Epithelial cell of prostate (primary cell): ENCODE measurements at places on chromosomes 11 and 22.
A peak's percentile ranks its signal among the peaks of the same experiment; 100 is the strongest.

- DNase-seq: no peak
These were observed 10.1 kb downstream of the MUC2 start for GRCh38 chr11:1084561-1085439.

GRCh38 chr11:117381481-117382387 is 54.1 kb downstream of the CEP164 start:
- DNase-seq: no peak

DNA sequence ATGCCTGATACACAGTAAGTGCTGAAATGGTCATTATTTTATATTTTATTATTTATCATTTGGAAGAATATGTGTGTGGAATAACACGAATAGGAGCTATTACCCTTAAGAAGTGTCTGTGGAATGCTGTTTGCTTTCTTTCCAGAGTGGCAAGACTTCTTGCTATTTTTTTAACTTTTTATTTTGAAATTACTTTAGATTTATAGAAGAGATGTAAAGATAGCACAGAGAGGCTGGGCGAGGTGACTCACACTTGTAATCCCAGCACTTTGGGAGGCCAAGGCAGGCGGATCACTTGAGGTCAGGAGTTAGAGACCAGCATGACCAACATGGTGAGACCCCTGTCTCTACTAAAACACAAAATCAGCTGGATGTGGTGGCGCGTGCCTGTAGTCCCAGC is 58.9 kb upstream of the PAX6 start:
- DNase-seq: no peak

DNA sequence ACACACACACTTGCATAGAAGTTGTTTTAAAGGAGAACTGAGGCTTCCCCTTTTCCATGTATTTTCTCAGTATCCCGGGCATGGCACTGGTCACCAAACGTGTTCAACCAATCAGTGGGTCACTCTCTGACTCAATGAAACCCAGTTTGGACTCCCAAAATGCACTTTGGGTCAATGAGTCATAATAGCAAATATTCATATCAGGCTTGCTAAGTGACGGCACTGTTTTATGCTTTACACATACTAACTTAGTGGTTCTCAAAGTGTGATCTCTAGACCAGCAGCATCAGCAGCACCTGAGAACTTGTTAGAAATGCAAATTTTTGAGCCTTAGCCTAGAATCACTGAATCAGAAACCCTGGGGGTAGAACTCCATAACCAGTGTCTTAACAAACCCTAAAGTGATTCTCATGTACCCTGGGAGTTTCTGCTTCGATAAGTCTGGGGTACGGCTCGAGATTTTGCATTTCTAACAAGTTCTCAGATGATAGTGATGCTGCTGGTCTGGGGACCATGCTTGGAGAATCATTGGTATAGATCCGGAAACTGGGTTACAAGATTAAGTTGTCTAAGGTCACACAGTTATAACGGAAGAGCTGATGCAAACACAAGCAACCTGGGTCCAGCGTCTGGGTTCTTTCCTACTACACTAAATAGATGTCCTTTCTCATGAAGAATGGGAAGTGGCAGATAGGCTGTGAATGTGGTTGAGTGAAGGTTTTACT is 35.6 kb downstream of the ETS1 start:
- DNase-seq: no peak

- DNase-seq: no peak
These were observed 49.2 kb upstream of the EMID1 start for GRCh38 chr22:29156507-29156906.

- DNase-seq: no peak
These were observed 7.5 kb downstream of the CRYBB1 start for GRCh38 chr22:26610072-26610958.

DNA sequence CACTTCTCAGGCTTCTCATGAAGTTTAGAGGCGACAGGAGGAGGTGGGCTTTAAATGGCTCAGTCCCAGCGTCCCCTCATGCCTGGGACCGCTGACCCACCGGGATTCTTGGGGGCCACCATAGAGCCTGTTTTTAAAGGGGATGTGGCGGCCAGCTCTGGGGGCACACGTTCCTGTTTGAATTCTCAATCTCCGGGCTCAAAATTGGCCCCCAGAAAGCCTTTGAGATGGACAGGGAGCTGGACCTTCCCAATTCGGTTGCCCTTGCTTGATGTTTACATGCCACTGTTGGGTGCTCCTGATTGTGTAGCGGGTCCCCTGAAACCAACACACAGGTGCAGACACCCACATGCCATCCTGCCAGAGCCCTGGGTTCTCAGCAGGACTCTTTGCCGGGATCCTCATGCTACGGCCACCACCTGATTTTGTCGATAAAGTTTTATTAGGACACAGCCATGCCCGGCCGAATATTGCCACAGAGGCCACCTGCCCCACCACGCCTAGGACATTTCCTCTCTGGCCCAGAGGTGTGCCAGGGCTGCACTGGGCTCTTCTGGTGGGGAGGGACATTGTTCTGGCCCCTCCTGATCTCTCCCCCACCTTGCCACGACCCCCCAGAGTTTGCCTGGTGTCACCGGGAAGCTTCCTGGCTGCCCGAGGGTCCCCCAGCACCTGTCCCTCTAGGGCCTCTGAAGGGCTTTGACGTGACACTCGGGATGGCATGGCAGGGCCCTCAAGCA is 71.6 kb downstream of the KCNQ1 start:
- DNase-seq: no peak

DNA sequence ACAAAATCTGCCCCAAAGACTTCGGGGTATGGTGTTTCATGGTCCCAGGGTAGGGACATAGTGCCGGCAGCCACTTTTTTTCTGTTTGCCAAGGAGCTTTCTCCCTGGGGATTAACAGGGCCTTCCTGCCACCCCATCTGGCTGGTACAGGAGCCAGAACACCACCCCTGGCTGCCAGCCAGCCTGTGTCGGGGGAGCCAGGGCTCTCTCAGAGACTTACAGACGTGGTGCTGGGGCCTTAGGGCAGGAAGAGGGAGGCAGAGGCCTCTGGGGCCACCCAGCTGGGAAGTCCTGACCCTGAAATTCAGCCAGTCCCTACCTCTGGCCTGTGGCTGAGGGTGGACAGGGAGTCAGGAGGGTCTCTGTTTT is 52.4 kb upstream of the CDON start:
- DNase-seq: no peak

GRCh38 chr11:68093565-68093964 is 27.6 kb downstream of the CHKA start:
- DNase-seq: no peak

GRCh38 chr11:109783014-109783413 is 310.2 kb upstream of the ZC3H12C start:
- no peak for DNase-seq

- peak; percentile 24 for DNase-seq
These were observed 26.3 kb downstream of the RGL4 start for GRCh38 chr22:23716811-23717801.

- DNase-seq: no peak
These were observed 55.6 kb upstream of the LARGE1 start for GRCh38 chr22:33975841-33976240.

- DNase-seq: peak; percentile 81
These were observed 4.4 kb downstream of the CYB5R2 start for GRCh38 chr11:7668911-7669310.

- peak; percentile 16 for DNase-seq
These were observed 42.1 kb downstream of the PRDM10 start for GRCh38 chr11:129960216-129961214.

- peak; percentile 90 for DNase-seq
These were observed 46.2 kb downstream of the C11orf71 start for GRCh38 chr11:114354076-114354475.

DNA sequence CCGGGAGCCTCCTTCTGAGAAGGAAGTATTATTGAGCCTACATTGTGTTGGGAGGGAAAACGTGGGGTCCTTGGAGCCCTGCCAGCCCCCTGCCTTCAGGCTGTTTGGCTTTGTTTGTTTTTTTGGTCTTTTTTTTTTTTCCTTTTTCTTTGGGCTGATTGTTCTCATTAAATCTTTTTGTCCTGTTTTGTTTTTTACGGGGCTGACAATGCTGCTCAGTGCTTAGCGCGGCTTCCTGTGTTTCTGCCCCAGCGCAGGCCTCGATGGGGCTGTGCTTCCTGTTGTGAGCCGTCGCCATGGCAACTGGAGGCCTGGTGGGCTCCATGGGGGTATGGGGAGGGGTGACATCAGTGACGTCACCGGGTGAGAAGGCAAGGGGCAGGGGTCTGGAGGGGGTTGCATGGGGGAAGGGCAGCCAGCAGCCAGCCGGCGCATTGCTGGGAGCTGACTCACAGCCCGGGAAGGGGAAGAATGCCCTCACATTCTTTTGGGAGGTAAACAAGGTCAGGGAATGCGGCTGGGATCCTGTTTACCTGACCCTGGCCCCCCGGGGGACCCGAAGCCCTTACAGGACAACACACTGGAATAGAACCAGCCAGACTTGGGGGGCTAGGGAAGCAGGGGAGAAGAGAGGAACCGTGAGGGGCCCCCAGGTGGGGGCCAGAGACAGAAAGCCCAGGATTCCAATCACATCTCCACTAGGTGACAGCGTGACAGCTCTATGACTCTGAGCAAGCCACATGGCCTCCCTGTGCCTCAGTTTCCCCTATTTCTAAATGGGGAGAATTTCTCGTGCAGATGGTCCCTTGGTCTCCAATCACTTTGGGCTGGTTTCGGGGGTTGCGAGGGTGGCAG is 22.2 kb upstream of the CBX7 start:
- no peak for DNase-seq

GRCh38 chr11:34827228-34827627 is 89.0 kb downstream of the APIP start:
- no peak for DNase-seq

GRCh38 chr11:118059246-118059940 is 17.5 kb upstream of the TMPRSS4 start:
- no peak for DNase-seq

- DNase-seq: no peak
These were observed 203.4 kb downstream of the KIF18A start for GRCh38 chr11:27904358-27905055.

- DNase-seq: no peak
These were observed 84.9 kb downstream of the ME3 start for GRCh38 chr11:86587264-86588193.

DNA sequence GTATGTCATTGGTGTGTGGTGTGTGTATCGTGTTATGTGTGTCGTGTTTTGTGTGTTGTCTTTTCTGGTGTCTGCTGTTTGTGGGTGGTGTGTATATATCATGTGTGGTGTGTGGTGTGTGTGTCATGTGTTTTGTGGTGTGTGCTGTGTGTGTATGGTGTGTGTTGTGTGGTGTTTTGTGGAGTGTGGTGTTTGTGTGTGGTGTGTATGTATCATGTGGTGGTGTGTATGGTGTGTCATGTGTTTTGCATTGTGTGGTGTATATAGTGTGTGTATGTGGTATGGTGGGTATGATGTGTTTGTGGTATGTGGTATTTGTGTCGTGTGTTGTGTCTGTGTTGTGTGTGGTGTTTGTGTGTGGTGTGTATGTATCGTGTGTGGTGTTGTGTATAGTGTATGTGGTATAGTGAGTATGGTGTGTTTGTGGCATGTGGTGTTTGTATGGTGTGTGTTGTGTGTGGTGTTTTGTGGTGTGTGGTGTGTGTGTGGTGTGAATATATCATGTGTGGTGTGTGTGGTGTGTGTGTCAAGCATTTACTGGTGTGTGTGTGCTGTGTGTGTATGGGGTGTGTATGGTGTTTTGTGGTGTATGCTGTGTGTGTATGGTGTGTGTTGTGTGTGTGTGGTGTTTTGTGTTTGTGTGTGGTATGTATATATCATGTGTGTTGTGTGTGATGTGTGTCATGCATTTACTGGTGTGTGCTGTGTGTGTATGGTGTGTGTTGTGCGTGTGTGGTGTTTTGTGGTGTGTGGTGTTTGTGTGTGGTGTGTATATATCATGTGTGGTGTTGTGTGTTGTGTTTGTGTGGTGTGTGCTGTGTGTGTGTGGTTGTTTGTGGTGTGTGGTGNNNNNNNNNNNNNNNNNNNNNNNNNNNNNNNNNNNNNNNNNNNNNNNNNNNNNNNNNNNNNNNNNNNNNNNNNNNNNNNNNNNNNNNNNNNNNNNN is 12.7 kb downstream of the PIM3 start:
- DNase-seq: no peak

DNA sequence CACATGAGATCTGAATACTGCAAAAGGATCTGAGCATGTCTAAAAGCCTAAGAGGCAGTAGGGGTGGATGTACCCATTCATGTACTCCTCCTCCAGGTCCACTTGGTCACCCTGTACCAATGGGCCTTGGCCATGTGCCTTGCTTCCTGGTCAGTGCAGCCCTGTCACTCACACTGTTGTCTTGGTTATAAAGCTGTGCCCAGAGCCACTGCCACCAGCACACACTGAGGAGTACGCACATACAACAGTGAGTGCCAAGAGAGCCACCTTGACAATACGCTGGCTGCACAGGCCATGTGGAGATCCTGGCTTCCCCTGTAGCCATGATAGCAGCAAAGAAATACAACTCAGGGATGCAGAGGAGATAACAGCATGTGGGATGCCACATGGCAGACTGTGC is 96.4 kb upstream of the LDLRAD3 start:
- DNase-seq: no peak

DNA sequence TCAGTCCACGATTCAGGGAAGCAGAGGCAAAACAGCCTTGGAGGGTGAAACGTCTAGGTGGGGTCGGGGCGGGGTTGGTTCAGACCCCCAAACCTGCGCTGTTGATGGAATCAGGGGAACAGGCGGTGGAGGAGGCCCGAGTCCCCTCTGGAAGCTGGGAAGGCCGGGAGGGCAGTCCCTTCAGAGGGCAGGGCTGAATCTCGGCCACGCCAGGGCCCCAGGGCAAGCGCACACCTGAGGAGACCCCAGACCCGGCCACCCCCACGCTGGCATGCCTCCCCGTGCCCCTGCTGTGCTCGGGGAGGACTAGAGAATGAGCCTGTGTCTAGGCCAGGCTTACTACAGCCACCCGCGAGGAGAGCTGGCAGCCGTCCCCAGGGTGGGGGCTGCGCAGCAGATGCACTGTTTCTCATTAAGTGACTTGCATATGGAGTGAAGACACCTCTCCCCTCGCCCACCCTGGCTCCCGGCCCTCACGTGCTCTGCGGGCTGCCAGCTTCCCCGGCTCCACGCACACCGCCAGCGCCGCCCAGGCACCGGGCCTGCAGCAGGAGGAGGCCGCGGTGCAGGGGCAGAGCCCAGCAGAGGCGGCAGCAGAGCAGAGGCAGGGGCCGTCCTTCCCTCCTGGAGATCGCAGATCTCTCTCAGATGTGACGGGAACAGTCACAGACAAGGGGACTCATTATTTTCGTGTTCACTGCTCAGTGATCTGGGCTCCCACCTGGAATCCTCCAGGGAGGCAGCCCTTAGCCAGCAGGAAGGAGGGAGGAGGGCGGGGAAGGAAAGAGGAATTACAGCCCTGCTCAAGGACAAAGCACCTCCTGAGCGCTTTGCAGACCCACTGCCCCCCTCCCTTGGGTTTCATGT is 47.1 kb upstream of the OPCML start:
- DNase-seq: no peak

DNA sequence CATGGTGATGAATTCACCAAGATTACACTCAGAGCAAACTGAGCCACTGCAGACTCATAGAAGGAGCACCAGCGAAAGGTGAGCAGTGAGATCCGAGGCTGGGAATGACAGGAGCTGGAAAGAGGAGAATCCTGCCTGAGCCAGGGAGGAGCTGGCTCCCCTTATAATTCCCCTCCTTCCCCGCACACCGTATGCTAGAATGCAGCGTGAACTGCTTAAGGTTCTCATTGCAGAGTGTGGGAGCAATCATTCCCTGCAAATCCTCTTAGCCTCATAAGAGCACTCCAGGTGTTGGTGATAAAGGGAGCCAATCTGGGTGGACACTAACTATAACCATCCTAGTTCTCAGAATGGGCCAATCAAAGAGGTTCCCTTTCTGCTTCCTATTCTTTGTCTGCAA is 127.6 kb upstream of the TEAD1 start:
- DNase-seq: no peak

- DNase-seq: no peak
These were observed 173.9 kb upstream of the B3GAT1 start for GRCh38 chr11:134585666-134586610.
